ENCODE measurements at places on chromosomes 7 and 10.
A peak's percentile ranks its signal among the peaks of the same experiment; 100 is the strongest.

DNA sequence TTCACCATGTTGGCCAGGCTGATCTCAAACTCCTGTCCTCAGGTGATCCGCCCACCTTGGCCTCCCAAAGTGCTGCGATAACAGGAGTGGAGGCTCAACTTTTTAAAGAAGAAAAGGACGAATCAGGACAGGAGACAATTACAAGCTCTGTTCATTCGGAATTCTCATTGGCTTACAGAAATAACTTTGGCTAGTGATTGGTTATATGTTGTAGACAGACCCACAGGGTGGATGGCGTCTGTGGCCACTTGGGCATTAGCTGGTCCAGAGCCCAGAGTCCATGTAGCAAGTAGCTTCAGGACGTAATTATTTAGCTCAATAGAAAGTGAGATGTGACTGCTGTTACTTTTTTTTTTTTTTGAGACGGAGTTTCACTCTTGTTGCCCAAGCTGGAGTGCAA, 160.5 kb upstream of the TNRC18 start:
- no peak for DNase-seq

GRCh38 chr10:78321500-78321899, 287.8 kb downstream of the RPS24 start:
- DNase-seq: no peak

- no peak for DNase-seq
These were observed 65.6 kb upstream of the PDGFA start for GRCh38 chr7:585229-585711.

- no peak for DNase-seq
These were observed 62.8 kb upstream of the FAM20C start for GRCh38 chr7:129366-130221.

DNA sequence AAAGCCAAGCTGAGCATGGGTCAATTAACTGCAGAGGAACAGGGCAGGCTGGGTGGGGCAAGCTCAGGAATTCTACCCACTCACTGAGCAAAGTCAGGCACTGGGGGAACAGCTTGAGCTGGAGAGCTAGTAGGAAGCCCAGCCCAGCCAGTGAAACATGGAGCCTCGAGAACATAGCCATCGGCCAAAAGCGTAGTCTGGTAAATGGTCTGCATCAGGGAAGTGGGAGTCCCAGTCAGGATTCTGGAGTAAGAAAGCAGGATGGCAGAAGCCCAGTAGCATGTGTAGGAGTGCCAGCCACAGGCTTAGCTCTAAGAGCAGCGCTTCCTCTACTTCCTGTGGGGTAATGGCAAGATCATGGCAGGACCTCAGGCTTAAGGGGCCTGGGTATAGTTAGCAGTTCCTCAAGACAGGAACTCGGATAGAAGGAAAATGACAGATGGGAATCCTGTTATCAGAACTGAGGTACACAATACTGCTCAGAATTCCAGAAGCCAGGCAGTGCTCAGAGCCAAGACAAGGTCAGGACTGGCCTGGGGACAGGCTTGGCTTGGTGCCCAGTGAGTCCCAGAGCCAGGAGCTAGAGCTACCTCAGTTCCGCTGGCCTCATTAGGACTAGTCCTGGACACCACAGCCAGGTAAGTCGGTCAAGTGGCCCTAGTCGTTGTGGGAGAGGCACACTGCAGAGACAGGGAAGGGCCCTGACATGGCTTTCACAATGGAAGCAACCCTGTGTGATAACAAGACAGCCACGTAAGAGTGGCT, 65.4 kb upstream of the MXI1 start:
- no peak for DNase-seq

GRCh38 chr7:128448751-128449302, 6.9 kb upstream of the HILPDA start:
- no peak for DNase-seq

DNA sequence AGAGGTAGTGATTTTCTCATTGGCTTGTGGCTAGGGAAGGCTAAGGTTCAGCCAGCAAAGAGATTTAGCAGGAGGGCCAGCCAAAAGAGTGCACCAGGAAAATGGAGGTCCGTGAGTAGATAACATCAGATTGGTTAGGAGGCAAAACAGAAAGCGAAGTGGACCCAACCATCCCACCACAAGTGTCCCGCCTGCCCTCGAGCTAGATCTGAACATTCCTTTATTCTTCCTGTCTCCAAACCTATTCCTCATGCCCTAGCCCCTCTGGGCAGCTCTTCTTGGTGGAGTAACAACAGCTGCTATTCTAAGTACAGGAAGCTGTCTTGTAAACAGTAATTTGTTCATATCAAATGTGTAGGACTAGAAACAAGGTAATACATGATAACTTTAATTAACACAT, 85.7 kb upstream of the BET1 start:
- DNase-seq: no peak

DNA sequence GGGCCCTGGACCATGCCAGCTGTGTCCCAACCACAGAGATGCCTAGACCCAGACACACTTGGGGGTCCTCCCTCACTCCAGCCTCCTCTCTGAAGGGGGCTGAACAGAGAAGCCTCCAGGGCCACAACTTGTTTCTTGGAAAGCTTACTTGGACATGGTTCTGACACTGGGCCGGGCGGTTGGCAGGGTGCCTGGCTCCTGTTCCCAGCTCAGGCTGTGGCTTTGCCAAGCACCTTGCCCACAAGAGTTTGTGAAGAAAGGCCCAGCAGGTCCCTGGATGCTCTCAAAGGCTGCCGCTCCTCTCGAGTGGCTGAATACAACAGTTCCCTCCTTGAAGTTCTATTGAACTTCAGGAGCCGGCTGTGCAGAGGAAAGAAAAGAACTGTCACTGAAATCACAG, 181.6 kb downstream of the PTPN20 start:
- no peak for DNase-seq

GRCh38 chr7:82528577-82529310, 85.2 kb upstream of the CACNA2D1 start:
- no peak for DNase-seq

DNA sequence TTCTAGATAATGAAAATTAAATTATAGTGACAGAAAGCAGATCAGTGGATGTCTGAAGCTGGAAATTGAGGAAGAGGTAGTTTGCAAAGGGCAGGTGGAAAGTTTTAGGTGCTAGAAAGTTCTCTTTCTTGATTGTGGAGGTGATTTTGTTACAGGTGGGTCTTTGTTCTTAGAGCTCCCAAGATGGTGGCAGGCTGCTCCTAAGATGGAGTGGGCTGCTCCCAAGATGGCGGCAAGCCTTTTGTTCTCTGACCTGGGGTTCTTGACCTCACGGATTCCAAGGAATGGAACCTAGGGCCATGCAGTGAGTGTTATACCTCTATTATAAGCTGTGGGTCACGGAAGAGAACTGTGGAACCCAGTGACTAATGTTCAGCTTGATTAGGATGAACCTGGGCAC, 32.5 kb downstream of the SUGCT start:
- no peak for DNase-seq

DNA sequence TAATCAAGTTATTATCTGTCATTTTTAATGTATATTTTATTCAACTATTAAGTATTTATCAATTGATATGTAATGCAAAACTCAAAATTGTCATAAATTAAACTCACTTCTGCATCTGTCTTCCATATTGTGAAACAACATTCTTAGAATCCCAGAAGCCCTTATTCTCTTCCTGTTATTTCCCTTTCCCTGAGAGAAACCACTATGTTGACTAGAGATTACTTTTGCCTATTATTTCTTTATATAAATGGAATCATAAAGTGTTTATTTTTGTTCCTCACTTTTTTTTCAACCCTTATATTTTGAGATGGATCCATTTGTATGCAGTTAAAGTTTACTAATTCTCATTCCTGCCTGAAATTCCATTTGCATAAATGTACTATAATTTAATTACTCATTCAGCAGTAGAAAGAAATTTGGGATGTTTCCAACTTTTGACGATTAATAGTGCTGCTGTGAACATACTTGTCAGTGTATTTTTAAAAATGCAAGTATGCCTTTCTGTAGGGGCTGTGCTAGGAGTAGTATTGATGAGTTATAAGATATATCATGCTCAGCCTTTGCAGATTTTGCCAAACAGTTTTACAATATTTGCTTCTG, 211.2 kb downstream of the SEMA3D start:
- DNase-seq: no peak

DNA sequence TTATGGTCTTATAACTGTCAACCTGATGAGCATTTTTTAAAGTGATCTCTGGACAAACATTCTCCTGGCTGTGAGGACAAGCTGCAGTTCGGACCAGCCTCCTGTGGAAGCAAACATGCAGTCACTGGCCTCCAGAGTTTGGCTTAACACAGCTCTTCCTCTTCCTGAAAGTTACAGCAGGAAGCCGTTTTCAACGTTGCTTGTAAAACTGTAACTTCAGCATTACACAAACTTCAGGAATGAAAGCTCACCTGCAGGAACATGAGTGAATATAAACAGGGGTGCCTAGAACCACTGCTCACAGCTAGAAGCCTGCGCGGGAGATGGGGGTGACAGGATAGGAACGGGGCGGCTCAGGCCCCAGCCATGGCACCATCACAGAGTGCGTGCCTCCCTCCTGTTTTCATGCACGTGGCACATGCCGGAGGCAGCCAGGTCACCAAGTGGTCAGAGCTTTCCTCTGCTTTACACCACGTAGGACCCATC, 292.9 kb upstream of the PITRM1 start:
- no peak for DNase-seq

DNA sequence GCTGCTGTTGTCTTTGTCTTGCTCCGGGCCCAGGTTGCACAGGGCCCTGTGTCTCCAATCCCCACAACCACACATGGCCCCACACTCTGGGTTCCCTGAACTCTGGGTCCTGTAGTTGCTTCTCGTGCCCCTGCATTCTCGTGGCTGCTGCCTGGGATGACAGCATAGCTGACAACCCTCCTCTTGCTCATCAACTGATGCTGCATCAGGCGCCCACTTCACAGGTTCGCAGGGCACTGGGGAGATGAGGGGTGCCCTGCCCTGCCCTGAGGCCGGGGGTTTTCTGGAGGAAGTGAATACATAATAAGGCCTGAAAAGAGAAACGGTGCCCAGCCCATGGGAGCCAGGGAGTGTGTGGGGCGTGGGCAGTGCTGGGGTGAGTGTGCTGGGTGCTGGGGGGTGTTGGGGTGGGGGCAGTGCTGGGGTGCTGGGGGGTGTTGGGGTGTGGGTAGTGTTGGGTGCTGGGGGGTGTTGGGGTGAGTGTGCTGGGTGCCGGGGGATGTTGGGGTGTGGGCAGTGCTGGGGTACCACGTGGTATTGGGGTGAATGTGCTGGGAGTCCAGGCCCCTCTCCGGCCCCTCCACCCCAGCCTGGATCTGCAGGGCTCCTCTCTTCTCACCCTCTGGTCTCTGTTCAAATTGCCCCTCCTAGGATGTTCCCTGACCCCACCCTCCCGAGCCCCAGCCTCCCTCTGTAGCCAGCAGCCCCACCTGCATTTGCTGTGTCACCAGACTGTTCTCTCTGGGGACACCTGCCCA, 2.0 kb upstream of the MTG1 start:
- DNase-seq: no peak

- DNase-seq: no peak
These were observed 119.9 kb upstream of the THSD7A start for GRCh38 chr7:11951909-11952308.

DNA sequence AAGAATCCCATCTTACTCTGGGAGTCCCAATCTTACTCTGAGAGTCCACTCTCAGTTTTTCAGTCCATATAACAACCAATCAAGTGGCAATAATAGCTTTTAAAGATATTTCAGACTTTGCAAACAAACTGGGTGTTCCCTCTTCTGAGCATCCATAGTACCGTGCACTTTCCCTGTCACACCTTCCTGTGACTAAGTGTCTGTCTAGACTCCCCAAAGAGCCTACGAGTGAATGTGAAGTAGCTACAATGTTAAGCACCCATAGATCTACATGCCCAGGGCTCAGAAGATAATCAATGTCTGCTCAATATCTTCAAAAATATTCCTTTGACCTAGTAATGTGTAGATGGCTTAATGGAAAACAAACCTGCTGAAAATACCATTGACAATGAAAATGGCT, 95.6 kb upstream of the ASAH2 start:
- DNase-seq: no peak

- no peak for DNase-seq
These were observed 173.5 kb downstream of the CUX1 start for GRCh38 chr7:101990811-101991418.

DNA sequence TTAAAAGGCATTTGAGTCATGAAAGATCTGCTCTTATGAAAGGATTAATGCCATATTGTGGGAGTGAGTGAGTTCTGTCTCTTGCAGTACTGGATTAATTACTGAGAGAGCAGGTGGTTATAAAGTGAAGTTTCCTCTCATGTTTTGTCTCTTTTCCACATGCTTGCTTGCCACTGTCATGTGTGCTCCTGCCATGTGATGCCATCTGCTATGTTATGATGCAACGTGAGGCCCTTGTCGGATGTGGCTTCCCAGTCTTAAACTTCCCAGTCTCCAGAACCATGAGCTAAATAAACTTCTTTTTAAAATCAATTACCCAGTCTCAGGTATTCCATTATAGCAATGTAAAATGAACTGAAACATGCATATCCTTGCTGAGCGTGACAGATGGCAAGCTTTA, 22.7 kb upstream of the TCTN3 start:
- no peak for DNase-seq

- peak; percentile 28 for DNase-seq
These were observed 3.7 kb downstream of the CCNJ start for GRCh38 chr10:96047004-96047649.

DNA sequence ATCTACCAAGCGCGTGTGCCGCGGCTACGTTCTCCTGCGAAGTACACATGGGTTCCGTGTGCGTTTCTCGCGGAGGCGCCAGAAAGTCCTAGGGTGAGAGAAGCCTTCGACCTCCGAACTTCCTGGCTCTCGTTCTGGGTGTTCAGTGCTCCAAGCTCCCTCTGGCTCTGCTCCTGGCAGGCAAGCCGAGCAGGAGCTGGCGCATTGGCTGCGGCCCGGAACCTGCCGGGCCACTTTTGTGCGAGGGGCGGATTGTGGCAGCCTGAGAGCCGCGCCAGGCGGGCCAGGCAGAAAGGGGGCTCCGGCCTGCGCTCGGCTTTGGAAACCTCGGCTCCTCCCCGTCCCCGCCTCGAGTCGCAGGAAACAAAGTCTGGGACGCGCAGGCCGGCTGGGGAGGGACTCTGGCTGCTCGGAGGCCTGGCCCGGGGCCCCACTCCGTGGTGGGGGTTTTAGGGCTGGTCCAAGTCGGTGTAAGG, 9.6 kb downstream of the EMX2 start:
- peak; percentile 61 for DNase-seq

- peak; percentile 59 for DNase-seq
These were observed 39.7 kb upstream of the TEX47 start for GRCh38 chr7:88835147-88835728.

GRCh38 chr7:98387544-98388226, 13.2 kb downstream of the BAIAP2L1 start:
- no peak for DNase-seq

GRCh38 chr7:70539617-70540016, 592.3 kb upstream of the GALNT17 start:
- no peak for DNase-seq

Measured in Caco-2 (cell line).